ENCODE measurements at places on chromosomes 1 and 21.

GRCh38 chr21:42066521-42066920 is 4.6 kb upstream of the UMODL1 start:
- DNase-seq = no peak

- no peak for DNase-seq
Measured at GRCh38 chr1:198845271-198845670, 206.4 kb downstream of the PTPRC start.

GRCh38 chr1:23167353-23168078 is 1.1 kb downstream of the LUZP1 start:
- no peak for DNase-seq

DNA sequence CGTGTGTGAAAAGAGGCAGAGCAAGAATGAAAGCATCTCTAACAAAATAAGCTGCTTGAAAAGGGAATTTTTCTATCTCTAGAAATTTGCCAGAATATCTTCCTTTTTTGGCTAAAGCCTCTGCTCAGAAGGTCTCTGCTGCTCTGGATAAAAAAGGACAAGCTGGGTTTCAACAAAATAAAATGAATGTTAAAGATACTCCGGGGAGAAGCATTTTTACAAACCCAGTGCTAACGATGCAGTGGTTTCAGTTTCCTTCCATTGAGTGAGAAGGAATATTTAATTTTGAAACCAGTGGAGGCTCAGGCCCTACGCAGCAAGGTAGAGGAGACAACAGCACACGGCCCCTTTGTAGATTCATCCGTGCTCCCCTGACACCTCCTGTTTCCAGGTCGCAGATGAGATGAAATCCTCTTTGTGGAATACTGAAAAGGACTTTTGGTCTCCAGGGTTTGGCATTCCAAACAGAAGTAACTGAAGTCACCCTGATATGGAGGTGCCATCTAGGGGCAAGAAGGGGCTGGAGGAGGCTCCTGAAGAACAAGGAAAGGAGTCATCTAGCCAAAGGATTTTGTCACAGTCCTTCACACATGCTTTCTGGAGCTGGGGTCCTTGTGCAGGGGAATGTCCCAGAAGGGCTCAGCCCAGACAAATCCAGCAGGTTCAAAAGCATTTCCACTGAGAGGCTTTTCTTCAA is 65.7 kb upstream of the SYT6 start:
- no peak for DNase-seq

DNA sequence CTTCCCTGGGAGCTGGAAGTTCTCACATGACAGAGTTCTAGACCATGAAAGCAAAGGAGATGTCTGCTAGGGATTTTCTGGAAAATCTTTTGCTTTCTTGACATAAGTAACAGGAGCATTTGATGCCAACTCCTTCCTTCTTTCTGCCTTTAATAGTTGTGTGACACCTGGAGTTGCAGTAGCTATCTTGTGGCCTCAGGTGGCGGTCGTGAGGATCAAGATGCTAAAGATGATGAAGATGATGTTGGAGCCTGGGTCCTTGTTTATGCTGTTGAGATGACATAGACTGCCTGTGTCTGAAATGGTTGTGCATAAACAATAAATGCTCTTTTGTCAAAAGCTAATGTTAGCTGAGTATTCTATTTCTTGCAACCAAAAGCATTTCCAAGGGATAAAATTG is 32.7 kb upstream of the KIRREL1 start:
- DNase-seq = no peak

DNA sequence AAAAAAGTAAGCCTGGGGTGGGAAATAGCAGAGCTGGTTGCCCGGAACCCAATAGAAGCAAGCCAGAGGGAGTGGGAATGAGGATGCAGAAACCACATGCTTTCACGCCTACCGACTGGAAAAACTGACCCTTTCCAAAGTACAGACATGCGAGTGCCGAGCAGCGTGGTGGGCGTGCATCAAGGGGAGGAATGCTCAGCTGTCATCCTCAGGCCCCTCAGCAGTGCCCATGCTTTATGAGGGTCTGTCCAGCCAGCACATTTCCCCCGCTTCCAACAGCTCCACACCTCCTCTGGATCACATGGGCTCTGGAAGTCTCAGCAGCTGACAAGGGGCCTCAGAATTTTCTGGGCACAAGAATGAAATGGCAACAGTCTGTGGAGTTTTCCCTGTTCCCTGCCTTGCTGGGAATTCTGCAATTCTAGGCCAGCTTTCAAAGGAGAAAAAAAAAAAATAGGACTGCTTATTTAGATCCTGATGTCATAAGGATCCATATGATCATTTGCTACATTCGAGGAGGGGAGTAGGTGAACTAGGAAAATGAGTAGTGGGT is 19.1 kb upstream of the IKBKE start:
- DNase-seq = no peak

GRCh38 chr1:240719953-240720700 is 108.2 kb upstream of the GREM2 start:
- no peak for DNase-seq

- no peak for DNase-seq
Measured at GRCh38 chr1:165143437-165144065, 213.0 kb downstream of the LMX1A start.

GRCh38 chr1:20429296-20429695 is 56.7 kb downstream of the CAMK2N1 start:
- DNase-seq = no peak

DNA sequence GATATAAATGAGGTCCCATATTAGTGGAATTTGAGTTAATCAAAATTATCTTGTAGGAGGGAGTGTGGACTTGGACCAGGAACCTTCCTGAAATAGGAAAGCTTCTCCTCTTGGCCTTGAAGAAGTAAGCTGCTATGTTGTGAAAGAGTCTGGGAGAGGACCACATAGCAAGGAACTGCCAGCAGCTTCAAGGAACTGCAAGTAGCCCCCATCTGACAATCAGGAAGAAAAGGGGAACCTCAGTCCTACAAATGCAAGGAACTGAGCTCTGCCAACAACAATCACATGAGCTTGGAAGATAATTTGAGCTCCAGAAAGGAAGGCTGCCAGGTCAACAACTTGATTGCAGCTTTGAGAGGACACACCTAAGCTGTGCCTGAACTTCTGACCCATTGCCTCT is 8.2 kb upstream of the PRMT6 start:
- no peak for DNase-seq

- DNase-seq = no peak
Measured at GRCh38 chr1:166858726-166859419, 17.2 kb downstream of the TADA1 start.

DNA sequence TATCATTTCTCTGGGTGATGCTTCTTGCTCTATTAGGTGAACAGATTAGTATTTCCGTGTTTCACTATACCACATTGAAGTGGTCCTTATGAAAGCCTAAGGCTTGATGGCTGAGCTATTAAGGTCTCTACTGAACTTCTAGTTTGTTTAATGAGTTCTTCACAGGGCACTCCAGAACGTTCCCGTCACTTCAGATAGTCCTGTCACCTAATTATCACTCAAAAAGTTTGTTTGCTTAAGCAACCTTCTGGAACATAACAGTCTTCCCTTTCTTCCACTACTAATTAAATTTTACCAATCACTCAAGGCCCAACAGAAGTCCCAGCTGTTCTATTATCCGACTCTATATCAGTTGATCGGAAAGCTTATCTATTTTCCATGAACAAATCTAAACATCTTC is 104.6 kb upstream of the ZC3H11B start:
- no peak for DNase-seq

- DNase-seq = no peak
Measured at GRCh38 chr1:183218971-183219615, 33.0 kb downstream of the LAMC2 start.

DNA sequence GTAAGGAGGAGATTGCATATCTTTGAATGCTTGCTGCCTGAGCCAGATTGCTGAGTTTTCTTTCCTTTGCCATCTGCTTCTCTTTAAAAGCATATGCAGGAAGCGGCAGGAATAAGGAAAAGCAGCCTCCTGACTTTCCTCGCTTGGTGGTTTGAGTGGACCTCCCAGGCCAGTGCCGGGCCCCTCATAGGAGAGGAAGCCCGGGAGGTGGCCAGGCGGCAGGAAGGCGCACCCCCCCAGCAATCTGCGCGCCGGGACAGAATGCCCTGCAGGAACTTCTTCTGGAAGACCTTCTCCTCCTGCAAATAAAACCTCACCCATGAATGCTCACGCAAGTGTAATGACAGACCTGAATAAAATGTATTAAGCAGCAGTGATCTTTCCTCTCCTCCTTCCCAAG is 1.5 kb downstream of the CORT start:
- no peak for DNase-seq

- no peak for DNase-seq
Measured at GRCh38 chr1:24952413-24952841, 22.4 kb upstream of the RUNX3 start.

DNA sequence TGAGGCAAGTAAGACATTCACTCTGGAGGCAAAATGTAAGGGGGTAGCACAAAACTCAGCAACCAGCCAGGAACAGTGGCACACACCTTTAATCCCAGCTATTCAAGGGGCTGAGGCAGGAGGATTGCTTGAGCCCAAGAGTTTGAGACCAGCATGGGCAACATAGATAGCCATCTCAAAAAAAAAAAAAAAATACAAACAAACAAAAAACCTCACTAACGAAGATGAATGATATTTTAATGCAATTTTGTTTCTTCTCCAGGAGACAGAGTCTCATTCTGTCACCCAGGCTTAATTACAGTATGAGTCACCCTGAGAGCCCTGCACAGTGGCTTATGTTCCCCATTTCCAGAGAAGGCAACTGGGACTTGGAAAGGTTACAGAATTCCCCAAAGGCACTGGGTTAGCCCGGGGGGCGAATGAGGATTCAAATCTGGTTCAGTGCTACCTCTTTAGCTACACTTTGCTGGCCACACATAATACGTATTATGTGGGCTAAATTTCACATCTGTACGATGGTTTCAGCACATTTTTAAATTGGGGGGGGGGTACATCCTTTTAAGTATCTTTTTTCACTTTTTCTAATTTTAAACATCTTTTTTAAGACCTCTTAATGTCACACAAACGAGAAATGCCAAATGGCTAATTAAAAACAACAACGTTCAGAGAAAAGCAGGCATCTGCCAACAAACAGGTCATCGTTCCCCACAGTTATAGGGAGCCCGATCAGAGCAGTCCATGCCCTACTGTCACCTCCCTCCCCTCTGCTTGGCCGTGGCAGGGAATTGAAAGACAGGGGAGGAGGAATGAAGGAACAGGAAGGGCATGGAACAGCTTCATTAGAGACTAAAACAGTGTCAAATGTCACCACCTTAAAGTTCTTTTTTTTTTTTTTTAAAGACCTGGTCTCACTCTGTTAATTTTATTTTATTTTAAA is 3.5 kb downstream of the CELA2A start:
- DNase-seq = no peak

GRCh38 chr21:25790122-25790877 is 55.5 kb downstream of the GABPA start:
- DNase-seq = no peak
